ENCODE measurements at places on chromosomes 7 and 10.

DNA sequence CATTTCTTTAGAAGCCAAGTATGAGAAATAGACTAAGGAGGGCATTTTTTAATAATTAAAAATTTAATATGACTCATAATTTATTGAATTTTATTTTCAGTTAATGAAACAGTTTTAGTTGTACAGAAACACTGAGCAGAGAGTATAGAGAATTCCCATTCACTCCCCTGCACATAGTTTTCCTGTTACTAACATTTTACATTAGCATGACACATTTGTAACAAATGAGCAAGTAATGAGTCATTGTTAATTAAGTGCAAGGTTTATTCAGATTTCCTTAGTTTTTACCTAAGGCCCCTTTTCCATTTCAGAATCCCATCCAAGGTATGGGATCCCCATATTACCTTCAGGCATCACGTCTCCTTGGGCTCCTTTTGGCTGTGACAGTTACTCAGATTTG is 271.5 kb upstream of the FZD8 start:
- no peak for DNase-seq

DNA sequence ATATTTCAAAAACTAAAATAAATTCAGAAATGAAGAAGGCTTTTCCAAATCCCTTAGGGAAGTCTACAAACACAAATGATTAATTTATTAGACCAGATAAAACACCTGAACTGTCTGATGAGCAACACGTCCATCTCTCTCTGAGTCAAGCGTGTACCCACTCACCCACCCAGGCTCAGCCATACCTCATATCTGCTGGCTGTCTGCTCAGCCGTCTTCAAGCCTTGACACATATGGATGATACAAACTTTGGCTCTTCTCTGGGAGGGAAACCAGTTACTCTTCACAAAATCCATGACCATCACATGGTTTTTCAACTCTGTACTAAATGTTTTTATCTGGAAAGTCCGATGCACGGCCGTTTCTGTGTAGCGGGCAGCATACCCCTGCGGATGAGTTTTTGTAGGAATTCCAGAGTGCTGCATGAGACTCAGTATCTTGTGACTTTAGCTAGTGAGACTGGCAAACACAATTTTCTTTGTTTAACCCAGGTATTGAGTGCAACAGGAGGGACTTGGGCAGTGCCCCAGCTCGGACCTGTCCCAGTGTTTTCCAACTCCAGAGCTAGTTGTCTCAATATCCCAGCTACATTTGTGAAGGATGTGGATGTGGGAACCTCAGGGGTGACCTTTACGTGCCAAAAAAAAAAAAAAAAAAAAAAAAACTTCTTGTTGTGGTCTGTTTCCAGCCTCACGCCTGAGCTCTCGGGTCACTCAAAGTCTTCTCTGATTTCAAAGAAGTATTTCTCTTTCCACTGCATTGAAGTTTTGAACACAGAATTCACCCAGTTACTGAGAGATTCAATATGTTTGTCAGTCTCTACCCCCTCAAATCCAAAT is at the start of gene C10orf90:
Gene C10orf90 (minus strand): TSS at position 638 of the 839 bp plus-strand sequence. CDS start 213 bp downstream, at position 425.
- DNase-seq = no peak

DNA sequence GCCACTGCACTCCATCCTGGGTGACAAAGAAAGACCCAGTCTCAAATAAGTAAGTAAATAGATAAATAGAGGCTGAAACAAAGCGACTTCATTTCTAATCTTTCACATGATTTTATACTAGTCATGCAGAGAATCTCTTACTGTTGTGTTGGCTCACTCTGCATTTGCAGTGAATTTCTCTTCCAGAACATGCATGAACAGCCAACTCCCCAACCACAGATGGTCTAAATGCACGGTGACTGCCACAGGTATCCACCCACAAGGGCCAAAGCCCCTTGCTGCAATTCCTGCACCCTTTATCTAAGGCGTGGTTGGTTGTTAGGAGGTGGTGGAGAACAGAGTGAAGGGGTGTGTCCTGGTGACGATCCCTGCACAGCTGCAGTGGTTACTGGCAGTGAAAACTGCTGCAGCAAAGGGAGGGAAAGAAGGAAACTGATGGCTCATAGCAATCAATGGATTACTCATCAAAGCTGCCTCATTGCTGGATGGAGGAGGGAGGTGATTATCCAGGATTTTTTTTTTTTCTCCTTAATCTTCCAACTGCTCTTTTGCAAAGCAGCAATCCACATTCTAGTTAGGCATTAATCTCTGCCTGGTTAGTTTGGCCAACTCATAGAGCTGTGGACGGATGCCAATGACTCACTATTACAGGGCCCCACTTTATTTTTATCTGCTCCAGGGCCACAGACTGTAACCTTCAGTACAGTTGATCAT is 50.6 kb downstream of the PRTFDC1 start:
- DNase-seq = no peak

DNA sequence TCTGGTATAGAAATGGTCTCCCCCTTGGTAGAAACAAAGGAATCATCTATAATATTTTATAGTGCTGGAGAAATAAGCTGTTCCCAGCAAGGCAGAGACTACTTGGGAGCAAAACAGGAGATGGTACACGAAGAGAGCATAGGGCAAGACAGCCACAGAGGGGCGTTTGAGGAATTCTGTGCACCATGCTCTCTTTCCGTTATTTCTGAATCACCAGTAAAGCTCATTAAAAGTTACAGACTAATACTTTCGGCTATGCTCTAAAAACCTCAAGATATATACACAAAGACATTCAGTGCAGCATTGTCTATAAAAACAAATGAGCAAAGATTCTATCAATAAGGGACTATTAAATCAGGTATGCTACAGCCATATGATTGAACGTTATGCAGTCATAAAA is 68.5 kb upstream of the FHIP2A start:
- no peak for DNase-seq

- no peak for DNase-seq
These were observed 30.1 kb downstream of the KCNH2 start for GRCh38 chr7:150947761-150948651.

DNA sequence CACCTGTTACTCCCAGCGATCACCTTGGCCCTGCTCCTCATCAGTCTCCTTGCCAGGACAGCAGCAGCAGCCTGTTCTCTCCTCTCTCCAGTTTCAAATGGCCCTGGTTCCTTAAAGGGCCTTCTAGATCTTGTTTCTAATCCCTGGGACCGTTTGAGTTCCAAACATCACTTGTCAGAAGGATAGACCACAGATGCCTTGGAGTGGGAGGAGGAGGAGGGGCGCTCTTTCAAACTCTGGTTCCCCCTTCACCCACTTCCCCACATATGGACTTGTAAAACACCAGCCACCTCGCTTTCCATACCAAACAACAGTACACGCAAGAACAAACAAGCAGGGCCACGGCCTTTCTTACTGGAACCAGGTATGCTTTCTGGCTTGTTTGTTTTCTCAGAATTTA is 104.8 kb downstream of the PLXNA4 start:
- DNase-seq = peak; percentile 29

GRCh38 chr10:79128923-79129305 is 60.1 kb downstream of the ZMIZ1 start:
- DNase-seq = no peak

DNA sequence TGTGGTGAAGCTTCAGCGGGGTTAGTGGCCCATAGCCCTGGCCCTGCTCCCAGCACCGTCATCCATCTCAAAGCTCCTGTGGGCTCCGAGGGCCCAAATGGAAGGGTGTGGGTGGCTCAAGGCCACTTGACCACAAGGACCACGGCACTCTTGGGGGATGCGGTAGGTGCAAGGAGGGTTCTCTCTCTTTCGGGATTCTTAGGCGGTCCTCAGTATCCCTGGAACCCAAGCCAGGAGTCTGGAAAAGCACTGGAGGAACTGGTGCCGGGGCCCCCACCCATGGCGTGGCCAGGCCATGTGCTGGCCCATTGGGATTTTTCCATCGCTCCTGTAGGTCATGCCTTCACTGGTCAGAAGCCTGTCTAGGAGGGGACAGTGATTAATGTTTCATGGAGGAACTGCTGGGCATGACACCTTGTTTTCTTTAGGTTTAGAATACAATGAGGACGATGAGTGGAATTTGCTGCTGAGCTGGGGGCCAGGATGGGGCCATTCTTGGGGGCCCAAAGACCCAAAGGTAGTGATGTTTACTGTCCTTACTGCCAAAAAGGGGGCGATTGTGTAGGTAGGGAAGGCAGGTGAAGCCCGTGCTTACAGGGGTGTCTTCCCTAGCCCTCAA is 16.7 kb downstream of the AQP1 start:
- DNase-seq = no peak

DNA sequence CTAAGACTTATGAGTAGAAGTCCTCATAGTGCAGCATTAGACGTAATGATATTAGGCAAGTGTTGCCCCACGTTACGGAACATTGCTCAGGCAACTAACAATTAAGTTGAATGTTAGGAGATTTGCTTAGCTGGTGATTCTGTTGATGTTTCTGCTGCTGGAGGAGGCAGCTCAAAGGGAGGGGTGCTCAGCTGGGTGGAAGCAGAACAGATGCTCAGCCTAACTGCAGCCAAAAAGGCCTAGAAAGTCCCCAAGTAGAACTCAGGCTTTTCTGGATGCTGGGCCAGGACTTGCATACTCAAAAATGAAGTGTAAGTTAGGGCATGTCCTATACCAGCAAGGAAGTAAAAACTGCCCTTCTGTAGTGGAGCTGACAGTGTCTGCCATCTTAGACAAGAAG is 201.4 kb downstream of the ADRA2A start:
- DNase-seq = no peak

GRCh38 chr7:28155019-28155660 is 25.5 kb downstream of the JAZF1 start:
- no peak for DNase-seq

- no peak for DNase-seq
These were observed 352.6 kb downstream of the PRPF18 start for GRCh38 chr10:13939391-13939790.

DNA sequence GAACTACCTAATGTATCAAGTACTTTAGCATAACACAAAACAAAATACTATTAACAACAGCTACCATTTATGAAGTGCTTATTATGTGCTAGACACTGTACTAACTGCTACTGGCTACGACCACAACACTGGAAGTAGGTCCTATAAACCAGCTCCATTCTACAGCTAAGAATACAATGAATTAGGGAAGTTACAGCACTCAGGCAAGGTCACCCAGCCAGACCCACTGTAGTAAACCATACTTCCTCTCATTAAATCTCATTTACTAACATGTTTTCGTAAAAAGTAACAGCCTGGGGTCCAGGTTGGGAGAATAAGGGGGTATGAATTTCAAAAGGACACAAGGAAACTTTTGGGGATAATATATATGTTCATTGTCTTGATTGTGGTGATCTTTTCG is 25.4 kb downstream of the NAPEPLD start:
- no peak for DNase-seq

DNA sequence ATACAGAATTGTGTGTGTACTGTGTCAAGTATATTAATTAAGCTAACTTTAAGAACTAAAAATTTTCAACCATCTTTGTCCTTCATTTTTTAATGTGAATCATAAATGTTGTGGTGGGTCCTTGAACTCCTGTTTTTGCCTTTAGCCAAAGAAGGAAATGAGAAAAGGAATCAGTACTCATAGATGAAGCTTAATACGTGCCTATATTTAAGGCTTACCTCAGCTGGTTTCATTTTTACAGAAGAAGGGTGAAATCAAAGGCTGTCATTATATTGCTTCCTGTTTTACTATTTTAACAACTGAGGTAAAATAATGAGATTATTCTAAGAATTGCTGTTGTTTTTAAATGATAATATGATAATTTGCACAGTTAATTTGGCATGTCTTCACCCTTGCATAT is 6.3 kb upstream of the SNX13 start:
- no peak for DNase-seq

- DNase-seq = no peak
These were observed 155.2 kb upstream of the PRSS1 start for GRCh38 chr7:142594078-142594477.

GRCh38 chr7:81908220-81908619 is 138.4 kb upstream of the HGF start:
- DNase-seq = no peak

DNA sequence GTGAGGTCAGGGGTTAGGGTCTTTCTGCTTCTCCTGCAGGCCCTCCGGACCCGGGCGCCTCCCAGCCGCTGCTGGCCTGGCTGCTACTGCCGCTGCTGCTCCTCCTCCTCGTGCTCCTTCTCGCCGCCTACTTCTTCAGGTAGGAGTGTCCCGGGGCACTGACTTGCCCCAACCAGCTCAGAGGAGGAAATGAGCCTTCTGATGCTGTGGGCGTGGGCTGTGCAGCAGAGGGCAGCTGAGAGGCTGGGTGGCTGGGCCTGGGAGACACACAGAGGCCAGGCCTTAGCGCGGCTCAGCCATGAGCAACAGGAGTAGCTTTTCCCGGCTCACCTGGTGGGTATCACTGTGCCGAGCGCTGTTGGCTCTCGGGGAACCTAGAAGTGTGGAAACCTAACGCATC is 78.9 kb downstream of the MKI67 start:
- DNase-seq = no peak

- DNase-seq = no peak
These were observed 5.7 kb downstream of the CALML5 start for GRCh38 chr10:5493691-5494090.

- DNase-seq = no peak
These were observed 925.4 kb upstream of the ZNF722 start for GRCh38 chr7:63073286-63073685.

- no peak for DNase-seq
These were observed 1073.6 kb downstream of the SORCS3 start for GRCh38 chr10:105714728-105715127.

- no peak for DNase-seq
These were observed 12.3 kb downstream of the STAMBPL1 start for GRCh38 chr10:88892222-88892967.

DNA sequence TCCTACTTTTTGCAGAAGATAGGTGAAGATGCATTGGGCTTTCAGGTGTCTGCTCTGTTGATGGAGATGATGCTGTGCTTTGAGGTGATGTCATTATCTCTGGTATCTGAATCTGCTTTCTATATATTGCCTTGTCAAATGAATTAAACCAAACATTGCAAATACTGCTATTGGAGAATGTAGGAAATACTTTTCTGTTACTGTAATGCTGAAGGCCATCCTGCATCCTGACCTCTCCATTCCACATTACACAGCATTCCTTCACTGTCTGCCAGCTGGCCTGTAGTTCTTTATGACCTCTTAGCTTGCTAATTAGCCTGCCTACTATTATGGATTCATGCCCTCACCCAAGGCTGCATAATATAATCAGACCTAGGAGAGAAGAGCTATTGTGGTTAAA is 73.2 kb downstream of the VCL start:
- no peak for DNase-seq

DNA sequence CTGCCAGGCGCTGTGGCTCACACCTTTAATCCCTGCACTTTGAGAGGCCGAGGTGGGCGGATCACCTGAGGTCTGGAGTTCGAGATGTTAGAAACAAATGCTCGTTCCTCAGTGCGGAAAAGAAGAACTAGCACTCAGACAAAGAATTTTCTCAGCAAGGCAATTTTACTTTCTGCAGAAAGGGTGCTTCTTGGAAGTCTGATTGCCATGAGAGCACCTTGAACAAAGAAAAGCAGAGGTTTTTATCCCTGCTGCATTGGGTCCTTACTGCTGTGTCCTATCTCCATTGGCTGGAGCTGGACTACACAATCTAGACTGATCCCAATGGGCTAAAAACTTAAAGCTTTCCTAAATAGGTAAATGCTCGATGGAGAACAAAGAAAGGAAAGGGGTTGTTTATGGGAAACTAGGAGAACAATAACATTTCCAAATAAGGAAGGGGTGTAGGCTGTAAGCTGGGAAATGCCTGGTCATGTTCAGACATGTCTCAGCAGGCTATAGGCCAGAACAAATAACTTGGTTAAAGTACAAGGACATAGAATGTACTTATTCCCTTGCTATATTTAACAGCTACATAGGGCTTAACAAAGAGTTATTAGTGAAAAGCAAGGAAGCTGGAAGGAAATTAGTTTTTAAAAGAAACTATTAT is 26.1 kb upstream of the ACTR3B start:
- no peak for DNase-seq

- no peak for DNase-seq
These were observed 8.7 kb downstream of the GSDME start for GRCh38 chr7:24748521-24748920.

GRCh38 chr7:37920305-37920848 is at the start of gene EPDR1:
EPDR1 (plus strand) TSS chr7:37920640; CDS start chr7:37920940, 300 bp downstream.
- DNase-seq = peak; percentile 47

All from NCI-H774 (cell line).